ENCODE measurements at places on chromosomes 1 and 21.

GRCh38 chr1:248306103-248306502 lies 2.9 kb upstream of the OR2T12 start:
- no peak for DNase-seq

DNA sequence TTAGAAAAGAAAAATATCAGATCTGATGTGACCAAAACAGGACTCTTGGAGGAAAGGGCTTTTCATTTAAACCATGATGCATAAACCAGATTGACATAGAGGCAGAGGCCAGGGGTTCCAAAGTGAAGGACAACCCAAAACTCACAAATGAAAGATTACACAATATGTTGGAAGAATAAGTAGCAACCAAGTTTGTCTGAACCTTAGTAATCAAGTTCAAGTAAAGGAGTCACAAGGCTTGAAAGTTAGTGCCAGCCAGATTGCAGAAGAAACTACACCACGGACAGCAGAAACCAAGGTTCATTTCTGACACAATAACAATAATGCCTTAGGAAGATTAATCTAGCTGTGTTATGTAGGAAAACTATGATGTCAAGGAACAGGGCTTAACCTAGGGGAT lies 124.6 kb downstream of the ZC3H11B start:
- no peak for DNase-seq

GRCh38 chr1:51491166-51491981 lies 27.7 kb downstream of the EPS15 start:
- DNase-seq = no peak

- no peak for DNase-seq
These were observed 35.2 kb downstream of the TGFB2 start for GRCh38 chr1:218380125-218380977.

DNA sequence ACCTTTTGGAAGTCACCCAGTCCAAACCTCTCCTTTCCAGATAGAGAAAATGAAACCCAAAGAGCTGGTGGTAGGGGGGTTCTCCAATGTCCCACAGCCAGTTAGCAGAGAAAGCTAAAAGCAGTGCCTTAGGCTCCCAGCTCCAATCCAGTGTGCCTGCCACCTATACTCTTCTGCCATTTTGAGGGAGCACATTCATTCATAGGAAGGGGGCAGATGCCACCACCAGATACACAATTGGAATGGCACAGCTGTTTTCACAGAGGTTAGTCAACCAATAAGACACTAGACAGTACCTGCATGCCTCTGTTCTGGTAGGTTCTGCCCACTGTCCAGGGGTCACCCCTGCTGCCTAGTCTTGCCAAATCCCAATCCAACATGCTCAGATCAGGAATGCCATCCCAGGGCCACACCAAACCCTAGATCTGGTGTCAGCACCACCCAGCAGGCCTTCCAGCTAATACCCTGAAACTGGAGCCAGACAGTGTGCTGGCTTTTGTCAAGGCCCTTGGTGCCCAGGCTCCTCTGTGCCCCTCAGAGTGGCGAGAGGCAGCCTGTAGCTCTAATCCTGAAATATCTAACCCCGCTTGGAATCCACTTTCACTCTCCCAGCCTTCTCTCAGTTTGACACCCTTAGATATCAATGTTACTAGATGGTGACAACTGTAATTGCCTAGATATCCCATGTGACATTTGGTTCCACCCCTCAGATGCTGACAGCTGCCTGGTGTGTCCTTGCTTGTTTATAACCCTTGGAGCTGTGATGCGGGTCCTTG lies 178.6 kb downstream of the TGFBR3 start:
- DNase-seq = no peak
